ENCODE measurements at places on chromosomes 12 and 14. TPM values are rescaled to one million over a fixed set of nuclear protein-coding genes. Genes with fewer than 3 reads are reported as not detected.
A peak's percentile ranks its signal among the peaks of the same experiment; 100 is the strongest.

DNA sequence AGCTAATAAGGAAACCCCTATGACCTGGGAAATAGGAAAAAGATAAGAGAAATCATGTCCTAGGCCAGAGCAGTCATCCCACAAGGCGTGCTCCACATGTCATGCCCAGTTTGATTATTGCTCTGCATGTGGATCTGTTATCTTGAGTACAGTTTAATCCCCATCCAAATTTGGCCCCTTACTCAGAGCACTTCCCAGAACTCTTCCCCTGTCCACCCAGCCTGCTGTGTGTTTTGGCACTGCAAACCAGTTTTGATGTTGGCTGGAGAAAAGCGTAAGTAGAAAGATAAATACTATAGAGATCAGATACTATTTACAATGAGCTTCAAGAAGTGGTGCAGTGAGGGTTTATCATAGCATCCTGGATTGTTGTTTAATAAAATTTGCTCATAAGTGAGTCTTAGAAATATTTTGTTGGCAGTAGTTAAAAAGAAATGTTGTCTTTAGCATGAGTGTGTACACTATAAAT, 83.8 kb downstream of the PTPRB start:
- ATAC-seq, result no peak

Gene TGM1
- total RNA-seq, result 1,652 TPM

- ATAC-seq, result no peak
Measured at GRCh38 chr12:2955888-2956287, 3.3 kb upstream of the TEAD4 start.

GRCh38 chr12:76259660-76260389, 88.4 kb downstream of the BBS10 start:
- ATAC-seq, result peak; percentile 79

- no peak for ATAC-seq
Measured at GRCh38 chr12:16002880-16003279, 91.7 kb downstream of the DERA start.

GRCh38 chr12:39314547-39314946, 128.4 kb downstream of the KIF21A start:
- ATAC-seq, result no peak

Gene CHGA
- total RNA-seq, result 0.08 TPM

- ATAC-seq, result no peak
Measured at GRCh38 chr12:110001596-110001995, 2.4 kb downstream of the ANKRD13A start.

Gene ADAMTS20
- total RNA-seq, result not detected

Gene E2F7
- 4.0 TPM for total RNA-seq

DNA sequence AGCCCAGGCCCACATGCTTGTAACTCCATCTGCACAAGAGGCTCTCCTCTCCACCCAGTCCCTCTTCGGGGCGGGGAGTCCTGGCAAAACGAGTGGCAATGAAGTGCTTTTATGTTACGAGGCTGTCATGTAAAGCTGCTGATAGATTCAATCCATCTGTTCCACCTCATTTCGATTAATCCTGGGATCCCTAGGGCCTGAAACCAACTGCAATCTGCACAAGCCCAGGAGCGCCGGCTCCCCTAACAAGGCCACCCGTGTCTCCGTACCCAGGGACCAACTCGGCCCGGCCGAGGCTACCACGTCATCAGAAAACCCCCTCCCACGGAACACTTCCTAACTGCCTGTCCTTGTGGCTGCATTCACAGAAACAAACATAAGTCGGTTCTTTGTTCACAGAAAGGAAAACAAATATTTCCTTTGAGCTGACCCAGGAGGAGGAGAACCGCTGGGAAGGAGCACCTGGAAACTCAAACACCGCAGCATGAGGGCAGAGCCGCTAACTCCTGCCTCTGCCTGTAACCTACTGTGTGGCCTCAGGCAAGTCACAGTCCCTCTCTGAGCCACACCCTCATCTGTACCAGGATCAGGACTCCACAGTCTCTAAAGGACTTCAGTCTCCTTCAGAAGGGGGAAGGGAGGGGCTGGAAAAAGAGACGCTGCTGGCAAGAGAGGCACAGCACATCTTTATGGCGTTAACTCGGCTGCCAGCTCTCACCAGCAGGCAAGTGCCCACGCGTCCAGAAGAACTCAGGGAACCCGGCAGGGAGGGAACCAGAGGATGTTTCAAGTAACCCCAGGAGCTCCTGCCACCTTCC, 47.8 kb downstream of the CCDC88C start:
- peak; percentile 83 for ATAC-seq

Gene GPR162
- total RNA-seq, result 0.76 TPM

DNA sequence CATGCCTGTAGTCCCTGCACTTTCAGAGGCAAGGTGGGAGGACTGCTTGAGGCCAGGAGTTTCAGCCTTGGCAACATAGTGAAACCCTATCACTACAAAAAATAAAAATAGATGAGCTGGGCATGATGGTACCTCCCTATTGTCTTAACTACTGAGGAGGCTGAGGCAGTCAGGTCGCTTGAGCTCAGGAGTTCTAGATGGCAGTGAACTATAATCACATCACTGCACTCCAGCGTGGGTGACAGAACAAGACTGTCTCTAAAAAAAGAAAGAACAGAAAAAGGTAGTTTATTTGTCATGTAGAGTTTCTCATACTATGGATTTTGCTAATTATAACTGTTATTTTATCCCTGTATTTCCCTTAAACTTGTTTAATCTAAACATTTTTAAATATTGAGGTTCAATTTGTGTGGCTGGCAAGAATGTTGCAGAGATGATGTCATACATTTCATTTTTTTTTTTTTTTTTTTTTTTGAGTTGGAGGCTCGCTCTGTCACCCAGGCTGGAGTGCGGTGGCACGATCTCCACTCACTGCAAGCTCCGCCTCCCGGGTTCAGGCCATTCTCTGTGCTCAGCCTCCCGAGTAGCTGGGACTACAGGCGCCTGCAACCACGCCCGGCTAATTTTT, 39.7 kb upstream of the ATF7IP start:
- no peak for ATAC-seq

DNA sequence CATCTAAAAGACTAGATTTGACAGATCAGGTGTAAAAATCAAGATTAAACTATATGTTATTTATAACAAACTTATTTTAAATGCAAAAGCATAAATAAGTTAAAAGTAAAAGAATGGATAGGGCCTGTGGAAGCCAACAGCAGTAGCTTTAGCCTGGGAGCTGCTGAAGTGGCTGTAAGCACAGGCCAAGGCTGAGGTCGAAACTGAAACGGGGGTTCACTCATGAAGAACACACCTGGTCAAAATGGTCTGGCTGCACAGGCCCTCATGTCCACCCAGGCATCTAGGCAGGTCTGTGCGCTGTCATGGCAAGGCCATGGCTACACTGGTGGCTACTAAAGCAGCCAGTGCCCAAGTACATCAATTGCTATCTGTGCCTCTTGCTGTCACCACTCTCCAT, 23.1 kb downstream of the CATSPERB start:
- no peak for ATAC-seq

DNA sequence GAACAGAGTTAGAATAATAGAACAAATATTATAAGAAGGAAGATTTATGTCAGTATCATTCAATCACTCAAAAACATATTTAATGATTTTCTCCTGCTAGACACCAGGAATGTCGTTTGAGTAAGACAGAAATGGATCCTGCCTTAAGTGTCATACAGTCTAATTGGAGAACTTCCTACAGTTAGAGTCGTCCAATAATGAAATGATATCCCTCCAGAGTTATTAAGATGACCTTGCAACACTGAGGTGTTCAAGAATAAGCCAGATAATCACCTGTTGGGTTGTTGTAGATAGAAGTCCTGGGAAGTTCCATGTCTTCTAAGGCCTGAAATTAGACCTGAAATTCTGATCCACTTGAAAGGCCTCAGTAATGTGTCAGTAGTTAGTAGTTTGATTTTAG, 132.3 kb downstream of the SLC38A4 start:
- ATAC-seq, result no peak

- peak; percentile 23 for ATAC-seq
Measured at GRCh38 chr12:108611884-108612415, 14.1 kb upstream of the TMEM119 start.

DNA sequence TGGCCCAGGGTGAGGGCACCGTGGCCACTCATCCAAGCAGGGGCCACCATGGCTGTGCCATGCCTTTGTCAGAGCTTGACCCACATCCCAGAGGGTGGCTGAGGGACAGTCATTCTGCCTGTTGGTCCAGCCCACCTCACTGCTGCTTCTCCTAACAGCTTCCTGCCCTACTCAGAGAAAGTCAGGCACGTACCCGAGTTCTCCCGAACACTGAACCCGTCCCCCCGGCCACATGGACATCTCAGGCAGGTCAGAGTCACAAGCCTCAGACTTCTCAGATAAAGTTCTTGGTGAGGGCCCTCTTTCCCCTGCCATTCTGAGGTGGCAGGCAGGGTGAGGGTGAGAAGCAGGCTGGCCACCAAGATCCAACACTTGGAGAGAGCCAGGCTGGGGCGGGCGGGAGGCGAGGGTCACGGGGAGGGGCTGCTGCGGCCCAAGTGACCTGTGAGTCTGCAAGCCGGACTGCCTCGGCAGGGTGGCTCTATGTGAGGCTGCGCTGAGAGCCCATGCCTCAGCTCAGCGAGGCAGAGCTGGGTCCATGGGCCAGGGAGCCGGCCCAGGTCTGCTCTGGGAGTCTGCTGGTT, 317.8 kb downstream of the TMEM121 start:
- ATAC-seq, result no peak

DNA sequence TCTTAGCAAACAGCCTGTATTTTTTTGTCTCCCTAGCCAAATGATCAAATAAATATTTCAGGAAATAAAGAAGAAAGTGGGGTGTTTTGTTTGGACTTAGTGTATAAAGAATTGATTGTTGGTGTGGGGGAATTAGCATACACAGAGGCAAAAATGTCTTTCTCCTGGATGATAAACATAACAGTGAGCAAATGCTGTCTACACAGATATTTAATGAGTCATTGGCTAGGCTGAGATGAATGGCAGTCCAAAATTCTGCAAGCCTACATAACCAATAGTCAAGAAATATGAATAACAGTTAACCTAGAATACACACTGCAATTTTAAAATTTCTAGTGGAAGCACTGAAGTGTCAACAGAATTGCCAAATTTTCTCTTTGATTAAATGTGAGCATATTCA, 35.8 kb downstream of the MYF5 start:
- ATAC-seq, result no peak

DNA sequence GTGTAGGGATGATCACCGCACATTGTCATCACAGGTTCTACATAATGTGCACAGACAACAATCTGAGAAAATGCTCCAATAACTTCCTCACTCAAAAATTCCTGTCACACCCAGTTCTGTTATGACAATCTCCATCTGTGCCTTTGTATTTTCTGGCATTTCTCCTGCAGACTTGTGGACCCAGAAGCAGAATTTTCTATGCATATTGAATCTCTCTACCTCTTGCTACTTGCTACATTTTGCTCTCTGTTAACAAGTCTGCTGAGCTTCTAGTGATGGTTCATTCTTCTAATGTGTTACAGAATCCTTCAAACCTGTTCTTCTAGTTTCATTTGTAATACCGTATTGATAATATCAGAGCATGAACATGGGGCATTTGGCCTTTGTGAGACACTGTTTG, 127.8 kb upstream of the PTPRQ start:
- ATAC-seq, result no peak

Gene KLRC2
- total RNA-seq, result 0.60 TPM

GRCh38 chr12:52018433-52019112, 11.8 kb downstream of the TAMALIN start:
- ATAC-seq, result no peak

DNA sequence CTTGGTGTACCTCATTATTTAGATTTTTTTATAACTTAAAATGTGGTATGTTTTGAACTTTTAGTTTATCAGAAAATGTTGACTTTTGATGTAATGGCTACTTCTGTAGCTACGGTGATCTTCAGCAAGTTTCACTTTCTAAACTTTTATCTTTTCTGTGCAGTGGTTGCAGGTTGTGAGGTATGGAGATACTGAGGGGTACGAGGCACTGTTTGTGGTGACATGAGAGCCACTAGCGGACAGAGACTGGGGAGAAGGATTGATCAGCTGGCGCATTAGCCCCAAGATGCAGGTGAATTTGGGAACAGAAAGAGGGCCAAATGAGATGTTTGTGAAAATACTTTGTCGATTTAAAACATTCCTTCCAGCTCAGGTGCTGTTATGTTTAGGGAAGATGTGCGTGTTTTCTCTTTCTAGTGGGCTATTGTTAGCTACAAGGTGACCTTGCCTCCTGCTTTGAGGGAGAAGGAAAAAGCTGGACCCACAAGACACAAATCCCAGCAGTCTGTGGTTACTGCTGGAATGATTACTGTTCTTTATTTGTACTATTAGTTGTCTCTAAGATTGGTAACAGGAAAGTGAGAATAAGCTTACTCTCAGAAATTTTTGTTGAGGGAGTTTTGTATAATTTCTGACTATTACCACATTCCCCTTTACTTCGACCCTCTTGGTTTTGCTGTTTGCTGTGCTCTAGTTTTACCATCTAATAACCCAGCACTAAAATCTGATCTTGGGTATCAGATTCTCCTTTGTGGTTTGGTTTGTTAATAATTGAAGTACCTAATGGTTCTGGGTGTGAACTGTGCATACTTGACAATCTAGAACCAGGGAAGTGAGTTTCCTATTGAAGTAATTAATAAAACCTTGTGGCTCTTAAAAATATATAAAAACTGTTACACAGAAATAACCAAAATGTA, 61.7 kb downstream of the FBXO34 start:
- ATAC-seq, result no peak

GRCh38 chr12:10636611-10637010, 23.2 kb upstream of the MAGOHB start:
- peak; percentile 92 for ATAC-seq

GRCh38 chr14:102777711-102778337, 575 bp downstream of the TRAF3 start:
- ATAC-seq, result peak; percentile 33

DNA sequence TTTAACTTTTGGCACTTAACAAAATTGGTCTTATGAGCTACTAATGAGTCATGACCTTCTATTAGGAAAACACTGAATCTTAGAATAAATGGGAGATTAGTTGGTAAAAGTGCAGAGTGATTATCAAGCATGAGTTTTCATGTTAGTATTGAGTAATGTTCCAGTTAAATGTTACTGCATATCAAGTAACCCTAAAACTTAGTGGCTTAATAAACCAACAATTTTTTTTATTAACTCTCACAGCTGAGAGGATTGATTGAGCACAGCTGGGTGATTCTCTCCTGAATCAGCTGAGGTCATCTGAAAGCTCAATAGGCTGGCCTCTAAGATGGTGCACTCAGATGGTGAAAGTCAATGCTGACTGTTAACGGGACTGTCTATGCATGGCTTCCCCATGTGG, 248.6 kb downstream of the BCL11B start:
- peak; percentile 66 for ATAC-seq

GRCh38 chr12:1719139-1719538, 28.3 kb downstream of the ADIPOR2 start:
- ATAC-seq, result no peak

DNA sequence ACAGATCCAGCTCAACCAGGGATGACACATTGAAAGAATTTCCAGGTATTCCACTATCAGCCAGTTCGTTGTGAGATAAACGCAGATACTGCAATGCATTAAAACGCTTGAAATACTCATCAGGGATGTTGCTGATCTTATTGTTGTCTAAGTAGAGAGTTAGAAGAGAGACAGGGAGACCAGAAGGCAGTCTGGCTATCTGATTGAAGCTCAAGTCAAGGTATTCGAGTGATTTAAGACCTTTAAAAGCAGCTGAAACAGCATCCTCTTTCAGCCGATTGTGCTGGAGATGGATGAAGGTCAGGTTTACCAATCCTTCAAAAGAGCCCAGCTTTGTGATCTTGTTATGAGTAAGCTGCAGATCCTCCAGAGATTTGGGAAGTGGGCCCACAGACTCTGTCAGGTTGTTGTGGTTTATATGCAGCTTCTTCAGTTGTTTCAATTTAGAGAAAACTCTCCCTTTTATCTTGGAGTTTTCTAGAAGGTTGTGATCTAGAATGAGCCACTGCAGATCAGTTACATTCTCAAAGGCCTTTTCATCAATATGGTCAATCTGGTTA, 3.0 kb downstream of the LUM start:
- ATAC-seq, result no peak
